ENCODE measurements at places on chromosomes 4 and X.

DNA sequence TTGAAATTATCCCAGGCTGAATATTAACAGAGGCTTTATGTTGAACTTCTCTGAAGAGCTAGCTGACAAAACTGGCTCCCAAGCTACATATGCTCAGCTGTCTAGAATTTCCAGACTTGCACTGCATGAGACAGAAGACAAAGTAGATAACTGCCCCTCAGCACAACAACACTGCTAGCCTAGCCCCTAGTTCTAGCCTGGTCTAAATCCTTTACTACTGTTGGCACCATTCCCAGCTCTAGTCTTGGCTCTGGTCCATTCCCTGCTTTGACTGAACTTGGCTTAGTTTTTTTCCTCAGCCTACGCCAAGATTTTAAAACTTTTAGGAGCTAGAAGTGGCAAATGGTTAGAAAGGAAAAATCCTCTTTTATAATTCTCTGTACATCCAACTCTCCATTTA is 7.6 kb upstream of the OPHN1 start:
- no peak for DNase-seq

GRCh38 chr4:178385481-178385880 is 943.2 kb upstream of the AGA start:
- DNase-seq: no peak

DNA sequence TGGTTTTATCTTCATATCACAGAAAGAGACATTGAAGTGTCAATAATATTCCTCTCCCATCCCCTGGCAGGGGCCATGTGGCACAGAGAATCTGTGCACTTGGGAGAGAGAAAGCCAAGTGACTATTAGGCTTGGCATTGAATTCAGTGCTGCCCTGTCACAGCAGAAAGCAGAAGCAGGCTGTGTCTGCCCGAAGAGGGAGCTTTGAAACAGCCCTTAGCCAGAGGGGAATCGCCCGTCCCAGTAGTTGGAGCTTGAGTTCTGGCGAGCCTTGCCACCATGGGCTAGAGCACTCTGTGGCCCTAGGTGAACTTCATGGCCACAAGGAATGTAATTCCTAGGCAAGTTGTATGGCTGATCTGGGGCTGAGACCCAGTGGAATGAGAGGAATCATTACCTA is 282.5 kb upstream of the PCDH10 start:
- no peak for DNase-seq

- no peak for DNase-seq
These were observed 198.6 kb downstream of the NWD2 start for GRCh38 chr4:37443137-37443536.

DNA sequence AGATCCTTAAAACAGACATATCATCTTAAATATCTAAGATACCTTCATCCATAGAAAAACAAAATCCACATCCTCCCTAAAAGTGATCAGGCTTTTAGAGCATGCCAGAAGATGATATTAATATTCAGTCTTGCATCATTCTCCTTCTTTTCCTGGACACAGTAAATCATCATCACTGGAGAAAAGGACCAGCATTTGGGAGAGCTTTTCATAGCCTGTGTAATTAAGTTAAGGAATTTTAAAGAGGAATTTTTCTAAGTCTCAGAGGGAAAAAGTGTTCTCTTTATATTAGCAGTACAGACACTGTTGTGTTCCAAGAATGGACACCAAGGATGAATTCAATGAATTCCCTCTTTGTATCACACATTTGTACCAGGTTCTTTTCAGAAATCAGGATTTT is 696 bp downstream of the SCRG1 start:
- no peak for DNase-seq

DNA sequence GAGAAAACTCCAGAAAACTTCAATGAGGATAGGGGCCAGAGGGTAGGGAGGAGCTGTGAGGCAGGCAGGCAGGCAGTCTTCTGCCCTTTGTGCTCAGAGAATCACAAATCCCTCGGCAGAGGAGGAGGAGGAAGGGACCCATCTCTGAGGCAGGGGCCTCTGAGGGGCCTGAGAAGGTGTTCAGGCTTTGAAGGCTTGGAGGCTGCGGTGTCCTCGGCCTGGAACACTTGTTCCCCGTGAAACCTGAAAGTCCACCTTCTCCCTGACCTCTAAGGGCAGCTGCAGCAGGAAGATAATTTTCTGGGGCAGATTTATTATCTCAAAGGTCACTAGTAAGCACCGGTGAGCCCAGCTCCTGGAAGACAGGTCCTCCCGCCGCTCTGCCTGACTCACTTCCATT is 200.3 kb upstream of the BCOR start:
- DNase-seq: no peak

GRCh38 chrX:149631234-149632165 is at the start of gene TMEM185A:
Gene TMEM185A (minus strand): TSS chrX:149631792. CDS start chrX:149631580, 212 bp downstream.
- peak; percentile 83 for DNase-seq

GRCh38 chr4:100340512-100341485 is 150.5 kb upstream of the DDIT4L start:
- no peak for DNase-seq

DNA sequence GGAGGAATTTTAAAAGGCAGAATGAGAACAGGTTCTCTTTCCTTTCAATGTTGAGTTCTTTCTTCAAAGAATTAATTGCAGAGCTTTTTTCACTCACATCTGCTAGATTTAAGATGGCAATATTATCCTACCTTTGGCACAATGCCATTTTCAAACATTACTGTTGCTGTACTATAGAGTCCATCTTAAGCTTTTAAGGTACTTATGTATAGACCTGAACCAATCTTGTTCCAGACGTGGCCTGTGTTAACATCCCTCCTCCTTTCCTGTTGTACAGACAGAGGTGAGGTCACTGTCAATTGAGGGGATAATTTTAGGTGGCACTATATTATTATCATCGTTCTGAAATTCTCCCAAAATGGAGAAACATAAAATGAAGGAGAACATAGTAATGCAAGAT is 53.0 kb upstream of the MYOZ2 start:
- no peak for DNase-seq

- DNase-seq: no peak
These were observed 50.5 kb downstream of the GPR174 start for GRCh38 chrX:79195027-79195426.

DNA sequence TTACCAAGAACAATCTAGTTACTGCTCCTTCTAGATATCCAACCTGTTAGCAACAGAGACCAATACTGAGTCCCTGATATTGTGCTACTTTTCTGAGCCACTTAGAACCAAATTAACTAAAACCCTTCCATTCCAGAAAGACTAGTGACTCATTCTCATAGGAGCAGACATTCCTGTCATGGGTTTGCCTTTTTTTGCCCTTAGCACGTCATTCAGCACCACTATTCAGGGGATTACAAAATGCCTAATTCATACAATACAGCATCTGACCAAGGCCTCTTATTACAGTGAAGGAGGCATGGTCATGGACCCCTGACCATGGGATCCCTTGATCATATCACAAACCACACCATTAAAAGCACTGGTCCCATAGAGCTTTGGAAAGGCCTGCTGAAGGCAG is 123.8 kb upstream of the CXCL13 start:
- no peak for DNase-seq

DNA sequence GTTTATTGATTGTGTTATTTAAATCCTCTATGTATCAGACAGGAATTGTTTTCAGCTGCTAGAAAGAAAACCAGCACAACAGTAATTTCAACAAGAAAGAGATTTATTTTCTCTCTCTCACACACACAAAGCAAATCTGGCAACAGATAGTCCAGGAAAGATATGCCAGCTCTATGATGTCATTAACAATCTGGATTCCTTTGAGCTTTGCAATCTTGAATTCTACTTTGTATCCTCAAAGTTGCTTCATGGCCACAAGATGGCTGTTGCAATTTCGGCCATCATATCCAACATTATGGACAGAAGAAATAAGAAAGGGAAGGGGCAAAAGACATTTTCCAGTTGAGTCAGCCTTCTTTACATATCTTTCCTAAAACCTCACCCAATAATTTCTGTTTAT is 19.8 kb upstream of the FMR1 start:
- no peak for DNase-seq

Data from stimulated activated CD4-positive, alpha-beta T cell treated with anti-CD3 and anti-CD28 coated beads, Interleukin-15, amount 100 ng/mL, for 24 hours (primary cell).